Osteocyte (in vitro differentiated cells): ENCODE measurements at places on chromosomes 11 and 22. TPM values are rescaled to one million over a fixed set of nuclear protein-coding genes. Genes with fewer than 3 reads are reported as not detected.

The EMID1 gene
- total RNA-seq, result 0.42 and 0.51 TPM in 2 replicates

The PDE2A gene
- total RNA-seq, result not detected in 2 replicates

The RRP7A gene
- 38.6 and 40.4 TPM in 2 replicates for total RNA-seq

The OR5A1 gene
- not detected in 2 replicates for total RNA-seq

The SCGB1A1 gene
- not detected in 2 replicates for total RNA-seq

The FGF4 gene
- 0.26 and 0.40 TPM in 2 replicates for total RNA-seq

The PLA2G3 gene
- total RNA-seq, result 0.13 TPM in 1 of 2 replicates, not detected in the other

The MAPK8IP2 gene
- 2.8 and 3.6 TPM in 2 replicates for total RNA-seq

The ZC3H12C gene
- 9.7 and 10.2 TPM in 2 replicates for total RNA-seq

The TRIM34 gene
- total RNA-seq, result 4.6 and 5.6 TPM in 2 replicates

The QSER1 gene
- 29.2 and 32.4 TPM in 2 replicates for total RNA-seq

The GRK3 gene
- 1.1 and 1.6 TPM in 2 replicates for total RNA-seq

The OR52H1 gene
- not detected in 2 replicates for total RNA-seq

The LMO2 gene
- total RNA-seq, result 0.55 and 0.70 TPM in 2 replicates

The TECTA gene
- 0.94 and 1.3 TPM in 2 replicates for total RNA-seq

The PLAAT5 gene
- total RNA-seq, result not detected in 2 replicates

The MIAT gene
- 1.9 and 3.3 TPM in 2 replicates for total RNA-seq

The CYP2D6 gene
- total RNA-seq, result 1.4 and 1.5 TPM in 2 replicates

The GVQW3 gene
- 3.8 and 4.2 TPM in 2 replicates for total RNA-seq

The ADAMTS15 gene
- total RNA-seq, result 78.8 and 81.6 TPM in 2 replicates

The DEFB131B gene
- not detected in 2 replicates for total RNA-seq

The PGA5 gene
- total RNA-seq, result not detected in 2 replicates

The H19 gene
- total RNA-seq, result 1,569 and 1,806 TPM in 2 replicates

The SLC22A6 gene
- total RNA-seq, result not detected in 2 replicates

The CHST1 gene
- 0.16 and 0.67 TPM in 2 replicates for total RNA-seq

The MS4A4A gene
- total RNA-seq, result not detected in 2 replicates

The FOLH1 gene
- total RNA-seq, result not detected in 2 replicates

The SYT8 gene
- 5.0 and 6.2 TPM in 2 replicates for total RNA-seq

The BARX2 gene
- total RNA-seq, result not detected in 2 replicates

The UCP3 gene
- total RNA-seq, result 1.0 and 1.8 TPM in 2 replicates

The IGLL1 gene
- not detected in 2 replicates for total RNA-seq

The FAT3 gene
- 12.3 and 13.2 TPM in 2 replicates for total RNA-seq
